ENCODE measurements at places on chromosomes 7 and 10.
A peak's percentile ranks its signal among the peaks of the same experiment; 100 is the strongest.

DNA sequence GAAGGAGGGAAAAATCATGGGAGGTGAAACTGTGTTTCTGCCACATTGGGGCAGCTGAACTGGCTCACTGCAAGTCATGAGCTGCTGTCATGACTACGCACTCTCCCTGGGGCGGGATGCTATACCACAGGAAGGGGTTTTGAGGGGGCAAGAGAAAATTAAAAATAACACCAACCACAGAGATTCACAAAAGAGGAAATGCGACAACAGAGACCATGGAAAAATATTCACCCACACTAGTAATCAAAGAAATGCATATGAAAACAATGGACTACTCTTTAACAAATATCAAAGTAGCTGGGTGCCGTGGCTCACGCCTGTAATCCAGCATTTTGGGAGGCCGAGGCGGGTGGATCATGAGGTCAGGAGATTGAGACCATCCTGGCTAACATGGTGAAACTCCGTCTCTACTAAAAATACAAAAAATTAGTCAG, 65.2 kb upstream of the TM9SF3 start:
- peak; percentile 88 for DNase-seq

GRCh38 chr10:132897516-132898381, 44.6 kb downstream of the CFAP46 start:
- DNase-seq, result no peak

- no peak for DNase-seq
Measured at GRCh38 chr10:70809011-70809611, 6.6 kb upstream of the SGPL1 start.

DNA sequence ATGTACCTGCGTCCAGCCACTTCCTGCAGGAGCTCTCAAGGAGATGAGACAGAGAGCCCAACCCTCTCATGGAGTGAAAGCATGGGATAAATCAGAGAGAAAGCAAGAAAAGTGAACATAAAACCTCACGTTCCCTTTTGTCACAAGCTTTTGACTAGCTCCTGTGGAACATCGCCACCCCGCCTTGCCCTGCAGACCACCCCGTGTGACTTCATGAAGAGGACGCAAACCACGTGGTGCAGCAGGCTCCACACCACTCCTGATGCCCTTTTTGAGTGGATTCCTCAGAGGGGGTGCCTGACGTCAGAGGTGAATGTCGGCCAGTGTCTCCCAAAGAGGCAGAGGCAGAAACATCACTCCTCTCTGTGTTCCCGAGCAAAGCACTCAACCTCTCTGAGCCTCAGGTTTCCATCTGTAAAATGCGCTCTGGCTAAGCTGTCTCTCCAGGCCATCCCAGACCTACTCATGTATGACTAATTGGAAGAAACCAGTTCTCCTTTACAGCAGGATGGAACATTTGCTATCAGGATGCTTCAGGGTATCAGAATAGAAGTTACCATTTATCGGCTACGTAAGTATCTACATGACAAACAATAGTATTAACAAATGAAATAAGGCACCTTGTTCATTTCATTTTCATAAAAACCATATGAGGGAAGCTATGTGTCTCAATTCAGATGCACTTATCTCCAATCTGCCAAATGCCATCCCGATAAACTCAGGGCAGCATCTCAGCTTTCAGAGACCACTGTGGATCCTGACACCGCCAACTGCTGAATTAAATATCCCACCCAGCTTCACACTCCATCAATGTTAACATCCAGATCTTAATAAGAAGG, 5.3 kb downstream of the ZNF488 start:
- DNase-seq, result no peak

- DNase-seq, result no peak
Measured at GRCh38 chr10:23927576-23928325, 281.2 kb upstream of the KIAA1217 start.

DNA sequence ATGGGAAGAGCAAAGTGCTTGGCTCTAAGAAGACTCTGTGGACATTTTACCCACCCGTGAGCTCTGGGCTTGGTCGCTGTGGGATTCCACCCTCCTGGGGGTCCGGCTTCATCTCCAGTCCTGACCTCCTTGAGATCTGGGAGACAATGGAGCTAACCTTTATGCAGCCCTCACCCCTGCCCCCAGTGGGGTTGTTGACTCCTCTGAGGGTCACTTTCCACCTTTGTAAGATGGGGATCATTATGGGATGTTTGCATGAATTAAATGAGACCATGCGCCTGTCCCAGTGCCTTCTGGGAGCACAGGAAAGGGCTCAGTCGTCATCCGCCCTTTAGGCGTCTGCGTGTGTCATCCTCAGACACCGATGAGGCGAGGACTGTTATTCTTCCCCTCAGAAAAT, 237.2 kb downstream of the SKAP2 start:
- DNase-seq, result no peak

DNA sequence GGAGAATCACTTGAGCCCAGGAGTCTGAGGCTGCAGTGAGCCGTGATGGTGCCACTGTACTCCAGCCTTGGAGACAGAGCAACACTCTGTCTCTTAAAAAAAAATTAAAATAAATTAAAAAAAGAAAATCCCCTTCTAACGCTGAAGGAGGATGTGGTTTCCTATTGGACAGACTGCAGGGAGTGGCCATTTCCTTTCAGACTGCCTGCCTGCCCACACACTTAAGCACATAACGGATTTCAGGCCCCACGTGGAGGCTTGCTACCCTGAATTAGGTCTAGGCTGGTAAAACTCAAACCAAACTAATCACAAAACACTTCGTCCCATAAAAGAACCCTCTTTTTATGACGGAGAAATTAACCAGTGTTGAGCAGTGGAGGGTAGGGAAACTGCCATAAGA, 34.0 kb downstream of the GATA3 start:
- DNase-seq, result peak; percentile 67

DNA sequence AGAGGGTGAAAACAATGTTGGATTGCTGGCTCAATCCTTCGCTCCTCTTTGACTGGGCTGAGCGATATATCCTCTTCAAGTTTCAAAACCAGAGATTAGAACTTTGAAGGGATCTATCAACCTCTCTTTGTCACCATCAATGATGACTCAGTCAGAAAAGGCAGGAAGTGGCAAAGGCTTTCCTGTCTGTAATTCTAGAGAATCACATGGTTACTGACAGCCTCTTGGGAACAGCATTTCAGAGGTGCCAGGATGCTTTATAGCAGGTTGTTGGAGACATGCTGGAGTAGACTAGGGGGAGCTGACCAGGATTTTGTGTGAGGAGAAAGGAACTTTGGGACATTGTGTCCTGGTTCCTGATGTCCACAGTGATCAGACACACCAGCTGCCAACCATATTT, 81.3 kb downstream of the PRKCQ start:
- DNase-seq, result peak; percentile 45

DNA sequence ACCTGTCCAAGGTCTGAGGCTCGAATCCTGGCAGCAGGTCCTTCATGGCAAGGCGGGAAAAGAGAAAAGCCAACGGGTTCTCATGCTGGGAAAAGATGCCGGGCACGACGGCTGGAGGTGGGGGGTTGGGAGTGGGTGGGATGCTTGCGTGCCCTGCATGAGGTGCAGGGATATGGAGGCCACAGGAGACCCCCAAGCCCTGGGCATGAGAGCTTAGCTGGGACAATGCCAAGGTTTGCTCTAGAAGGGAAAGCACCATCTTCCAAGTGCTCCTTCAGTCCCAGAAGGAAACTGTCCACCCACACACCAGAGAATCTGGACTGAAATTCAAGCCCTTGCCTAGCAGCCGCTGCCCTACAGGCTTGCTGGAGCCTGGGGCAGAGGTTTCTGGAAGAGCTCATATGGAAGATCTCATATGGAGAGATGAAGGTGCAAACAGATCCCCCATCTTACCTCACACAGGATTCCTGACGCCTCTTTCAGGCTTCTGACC, 64.3 kb downstream of the ZRANB1 start:
- no peak for DNase-seq

- DNase-seq, result no peak
Measured at GRCh38 chr10:5529702-5530411, 5.1 kb downstream of the CALML3 start.

DNA sequence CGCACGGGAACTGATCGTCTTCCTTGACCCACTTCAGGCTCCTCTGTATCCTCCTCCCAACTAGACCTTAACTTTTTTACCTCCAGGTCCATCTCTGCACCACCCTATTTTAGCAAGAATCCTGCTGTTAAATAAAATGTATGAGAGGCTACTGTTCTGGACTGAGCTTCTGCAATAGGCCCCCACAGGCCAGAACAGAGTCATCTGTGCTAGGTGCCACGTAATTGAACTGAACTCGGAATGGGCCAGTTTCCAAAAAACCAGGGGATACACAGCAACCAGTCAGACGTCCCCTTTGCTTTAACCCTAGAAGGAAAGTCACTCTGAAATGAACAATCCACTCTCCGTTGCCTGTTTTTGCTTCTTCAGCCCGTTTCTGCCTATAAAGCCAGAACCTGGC, 71.3 kb downstream of the CHST15 start:
- no peak for DNase-seq

- no peak for DNase-seq
Measured at GRCh38 chr7:20197125-20197748, 19.9 kb downstream of the MACC1 start.

DNA sequence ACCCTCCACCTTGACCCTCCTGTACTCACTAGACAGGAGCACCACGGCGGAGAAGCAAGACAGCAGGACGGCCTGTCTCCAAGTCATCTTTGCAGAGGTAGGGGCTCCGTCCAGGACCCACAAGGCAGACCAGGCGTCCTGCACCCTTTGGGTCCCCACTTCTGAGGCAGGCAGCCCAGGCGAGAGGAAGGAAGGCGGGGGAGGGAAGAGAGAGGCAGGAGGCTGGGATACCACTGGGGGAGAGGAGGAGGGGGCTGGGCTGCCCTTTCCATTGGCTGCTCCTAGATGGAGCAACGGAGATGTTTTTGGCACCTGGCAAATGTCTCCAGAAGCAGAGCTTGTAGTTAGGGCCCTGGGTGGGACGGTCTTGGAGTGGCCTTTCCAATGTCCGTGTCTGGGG, at the start of gene UCMA:
Gene UCMA (minus strand): TSS at position 203 of the 400 bp plus-strand sequence. CDS start 116 bp downstream, at position 87.
- no peak for DNase-seq

DNA sequence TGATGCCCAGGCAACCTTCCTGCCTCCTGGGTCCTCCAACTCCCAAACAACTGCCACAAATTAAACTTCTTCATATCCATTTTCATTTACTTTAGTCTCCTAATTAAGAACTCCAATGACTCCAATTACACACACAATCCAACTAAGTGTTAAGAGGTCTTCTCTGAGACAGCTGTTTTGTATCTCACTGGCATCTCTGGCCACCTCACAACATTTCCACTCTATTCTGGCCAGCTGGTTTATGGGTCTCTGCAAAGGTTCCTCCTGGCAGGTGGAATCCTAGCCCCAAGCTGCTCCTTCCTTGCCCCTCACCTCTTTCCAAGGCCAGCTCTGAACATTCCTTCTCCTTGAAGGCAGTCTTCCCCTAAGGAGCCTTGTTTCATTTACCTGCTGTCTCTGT, 123.1 kb upstream of the HPS1 start:
- no peak for DNase-seq

DNA sequence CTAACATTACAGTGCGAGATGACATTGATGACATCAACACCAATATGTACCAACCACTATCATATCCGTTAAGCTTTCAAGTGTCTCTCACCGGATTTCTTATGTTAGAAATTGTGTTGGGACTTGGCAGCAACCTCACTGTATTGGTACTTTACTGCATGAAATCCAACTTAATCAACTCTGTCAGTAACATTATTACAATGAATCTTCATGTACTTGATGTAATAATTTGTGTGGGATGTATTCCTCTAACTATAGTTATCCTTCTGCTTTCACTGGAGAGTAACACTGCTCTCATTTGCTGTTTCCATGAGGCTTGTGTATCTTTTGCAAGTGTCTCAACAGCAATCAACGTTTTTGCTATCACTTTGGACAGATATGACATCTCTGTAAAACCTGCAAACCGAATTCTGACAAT, 4.3 kb downstream of the GPR22 start:
- DNase-seq, result no peak

DNA sequence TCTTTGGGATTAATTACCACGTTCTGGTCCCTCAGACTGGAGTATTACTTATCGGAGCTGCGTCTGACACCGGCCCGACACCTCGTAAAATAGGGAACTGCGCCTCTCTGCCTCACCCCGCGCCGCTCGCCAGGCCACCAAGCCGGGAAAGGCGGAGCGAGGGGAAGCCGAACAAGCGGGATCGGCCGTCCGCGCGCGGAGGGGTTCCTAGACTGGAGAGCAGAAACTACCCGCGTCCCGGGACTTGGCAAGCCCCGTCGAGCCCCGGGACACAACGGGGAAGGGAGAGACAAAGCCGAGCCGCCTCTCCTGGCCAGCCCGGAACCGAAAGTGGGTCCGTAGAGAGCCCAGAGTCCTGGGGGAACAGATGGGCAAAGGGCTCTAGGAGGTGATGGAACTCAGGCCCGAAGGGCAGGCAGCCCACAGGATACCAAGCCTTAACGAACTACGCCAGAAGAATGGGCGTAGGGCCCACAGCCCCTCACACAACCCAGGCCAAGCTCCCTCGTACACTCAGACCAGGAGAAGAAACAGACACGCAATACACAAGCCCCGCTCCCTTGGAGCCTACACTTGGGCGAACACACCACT, 6.5 kb downstream of the LBX1 start:
- DNase-seq, result peak; percentile 18

GRCh38 chr7:36115448-36116321, 37.4 kb upstream of the EEPD1 start:
- peak; percentile 97 for DNase-seq

DNA sequence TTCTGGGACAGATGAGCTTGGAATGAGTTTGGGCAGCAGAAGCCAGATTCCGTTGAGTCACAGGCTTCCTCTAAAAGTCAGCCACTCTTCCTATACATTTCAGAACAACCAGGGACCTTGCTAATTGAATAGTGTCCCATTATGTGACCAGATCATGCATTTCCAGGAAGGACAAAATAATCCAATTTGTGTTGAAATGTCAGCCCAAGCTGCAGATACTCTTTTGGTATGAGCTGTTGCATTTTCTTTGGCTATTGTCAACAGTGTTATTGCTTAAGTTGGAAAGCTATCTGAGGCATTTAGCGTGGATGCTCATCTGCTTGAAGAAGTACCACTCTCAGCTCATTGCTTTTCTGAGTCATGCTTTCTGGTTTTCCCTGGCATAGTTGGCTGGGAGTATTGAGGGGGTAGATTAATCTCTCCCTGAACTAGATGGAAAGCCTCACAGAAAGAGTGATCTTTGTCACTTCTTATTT, 223.7 kb upstream of the HABP2 start:
- DNase-seq, result no peak

DNA sequence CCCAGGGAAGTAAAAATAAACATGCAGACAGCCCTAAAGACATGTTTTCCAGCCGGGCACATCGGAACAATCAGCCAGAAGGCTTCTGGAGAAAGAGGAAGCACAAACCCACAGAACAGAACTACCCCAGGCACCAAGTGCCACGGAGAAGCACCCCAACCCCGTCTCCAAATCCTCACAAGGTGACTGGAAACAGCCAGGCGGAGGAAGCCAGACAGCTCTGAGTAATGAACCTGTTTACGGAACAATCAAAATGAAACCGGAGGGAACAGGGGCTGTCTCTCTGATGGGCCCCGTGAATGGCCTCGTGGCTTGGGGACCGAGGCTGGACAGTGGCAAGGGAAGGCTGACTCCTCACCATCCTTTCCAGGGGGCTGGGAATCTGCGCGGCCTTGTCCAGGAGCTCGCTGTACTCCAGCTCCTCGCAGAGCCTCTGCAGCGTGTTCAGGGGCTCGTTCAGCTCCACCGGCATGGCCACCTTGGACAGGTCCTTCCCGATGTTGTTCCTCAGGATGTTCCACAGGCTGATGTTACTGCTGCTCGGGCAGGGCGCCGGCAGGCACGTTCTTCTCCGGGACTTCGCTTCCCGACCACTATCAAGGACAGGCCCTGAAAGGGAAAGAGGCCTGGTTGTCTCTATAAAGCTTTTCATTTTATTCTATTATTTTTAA, 77.0 kb upstream of the GSDME start:
- peak; percentile 84 for DNase-seq

Data from inflammatory macrophage (primary cell).